ENCODE measurements at places on chromosomes 5 and 9.

DNA sequence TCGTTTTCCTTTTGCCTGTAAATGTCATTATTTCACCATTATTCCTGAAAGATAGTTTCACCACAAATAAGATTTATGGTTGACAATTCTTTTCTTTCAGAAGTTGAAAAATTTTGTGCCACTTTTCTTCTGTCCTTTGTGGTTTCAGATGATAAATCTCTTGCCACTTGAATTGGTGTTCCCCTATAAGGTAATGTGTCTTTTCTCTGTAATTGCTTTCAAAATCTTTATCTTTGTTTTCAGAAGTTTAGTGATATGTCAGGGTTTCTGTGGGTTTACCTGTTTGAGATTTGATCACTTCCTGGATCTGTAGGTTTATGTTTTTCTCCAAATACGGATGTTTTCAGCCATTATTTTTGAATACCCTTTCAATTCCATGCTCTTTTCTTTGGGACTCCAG is 14.6 kb downstream of the RASA1 start:
- DNase-seq: no peak

DNA sequence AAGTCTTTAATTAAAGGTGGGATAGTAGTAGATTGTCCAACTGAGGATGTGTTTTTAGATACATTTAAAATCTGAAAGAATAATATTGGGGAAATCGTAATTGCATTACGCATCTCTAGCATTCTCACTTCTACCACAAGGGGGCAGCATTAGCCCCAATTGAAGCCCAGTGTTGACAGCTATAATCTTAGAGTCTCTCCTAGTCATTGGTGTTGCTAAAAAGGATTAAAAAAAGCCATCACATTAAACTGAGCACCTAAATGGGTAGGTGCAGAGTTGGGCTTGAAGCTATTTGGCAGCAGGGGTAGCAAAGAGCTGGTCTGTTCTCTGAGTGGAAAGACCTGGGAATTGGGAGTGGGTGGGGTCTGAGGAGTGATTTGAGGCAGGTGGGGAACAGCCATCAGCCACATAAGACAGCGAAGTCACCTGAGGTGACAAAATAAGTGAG is 177.2 kb downstream of the OSTF1 start:
- DNase-seq: no peak

DNA sequence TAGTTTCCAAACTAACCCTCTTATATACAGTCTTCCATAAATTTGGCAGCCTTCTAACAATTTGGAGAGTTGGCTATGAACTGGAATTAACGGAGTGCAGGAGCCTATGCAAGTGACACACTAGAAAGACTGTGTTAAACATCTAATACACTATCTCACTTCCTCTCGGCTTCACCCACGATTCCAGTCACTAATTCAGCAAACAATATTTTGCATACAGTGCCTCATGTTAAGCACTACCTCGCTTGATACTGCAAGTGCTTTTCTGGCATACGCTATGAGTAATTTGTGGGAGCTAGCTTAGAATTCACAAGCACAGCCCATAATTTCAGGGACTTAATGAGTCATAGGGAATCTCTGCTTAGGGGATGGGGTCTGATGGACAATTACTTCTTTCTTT is 102.5 kb downstream of the ST8SIA4 start:
- no peak for DNase-seq

- no peak for DNase-seq
Observed at GRCh38 chr5:119078071-119078846, 7.4 kb downstream of the DMXL1 start.

- DNase-seq: no peak
Observed at GRCh38 chr9:129359916-129360536, 182.0 kb upstream of the IER5L start.

- no peak for DNase-seq
Observed at GRCh38 chr5:62489471-62489870, 76.9 kb downstream of the IPO11 start.

- DNase-seq: no peak
Observed at GRCh38 chr5:136985785-136986475, 513.2 kb downstream of the SPOCK1 start.

GRCh38 chr5:135333732-135334515 is 65.1 kb downstream of the MACROH2A1 start:
- DNase-seq: no peak

Data from brain pericyte (primary cell).